Spinal cord (tissue), 10 donors: ENCODE measurements at places on chromosomes 3 and 15.
A peak's percentile ranks its signal among the peaks of the same experiment; 100 is the strongest.

DNA sequence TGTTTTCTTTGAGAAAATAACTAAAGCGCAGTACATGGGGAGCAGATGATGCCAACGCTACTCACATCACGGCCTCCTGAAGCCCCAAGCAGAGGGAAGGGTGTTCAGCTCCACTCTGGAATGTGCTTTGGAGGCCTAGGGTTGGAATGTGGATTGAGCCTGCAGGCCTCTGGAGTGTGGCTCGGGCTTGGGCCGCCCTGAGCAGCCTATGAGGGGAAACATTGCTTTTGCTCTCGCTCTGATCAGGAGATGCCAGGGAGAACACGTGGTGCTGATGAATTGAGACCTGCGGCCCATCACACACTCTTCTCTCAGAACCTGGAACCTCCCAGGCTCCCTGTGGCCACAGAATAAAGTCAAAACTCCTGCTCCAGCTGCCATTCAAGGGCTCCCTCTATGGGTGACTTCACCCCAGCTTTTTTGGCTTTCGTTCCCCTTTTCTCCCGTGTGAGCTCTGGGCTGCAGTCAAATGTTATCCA is 23.3 kb downstream of the CCDC13 start:
- H3K27ac ChIP-seq = no peak overlapping the region
- peaks cover 11% of the 10 kb centered on the region for H3K36me3 ChIP-seq
- peaks cover 43% of the 10 kb centered on the region for H3K4me1 ChIP-seq
- no peaks in the 10 kb centered on the region for H3K27me3 ChIP-seq
- DNase-seq = peak; percentile 50

- H3K4me3 ChIP-seq = no peak overlapping the region
- no peak overlapping the region for H3K27ac ChIP-seq
- H3K4me1 ChIP-seq = no peaks in the 10 kb centered on the region
- no peaks in the 10 kb centered on the region for H3K36me3 ChIP-seq
Observed at GRCh38 chr15:44082558-44083157, 112.4 kb downstream of the FRMD5 start.

GRCh38 chr15:90038632-90039095 is 37.5 kb downstream of the ZNF710 start:
- no peak overlapping the region for H3K4me3 ChIP-seq
- peaks cover 67% of the 10 kb centered on the region for H3K4me1 ChIP-seq
- H3K36me3 ChIP-seq = peaks cover 8% of the 10 kb centered on the region
- no peak for DNase-seq
- no peaks in the 10 kb centered on the region for H3K27me3 ChIP-seq

- no peak overlapping the region for H3K27ac ChIP-seq
- H3K4me1 ChIP-seq = no peaks in the 10 kb centered on the region
- H3K4me3 ChIP-seq = no peak overlapping the region
- H3K27me3 ChIP-seq = no peaks in the 10 kb centered on the region
- H3K36me3 ChIP-seq = no peaks in the 10 kb centered on the region
Observed at GRCh38 chr15:96442076-96442475, 111.6 kb downstream of the NR2F2 start.

GRCh38 chr15:65328506-65329287 is 24.2 kb downstream of the RNU5B-1 start:
- no peaks in the 10 kb centered on the region for H3K27me3 ChIP-seq
- DNase-seq = no peak
- H3K4me1 ChIP-seq = peaks cover 45% of the 10 kb centered on the region
- H3K27ac ChIP-seq = no peak overlapping the region

GRCh38 chr3:192011137-192011536 is 550.2 kb downstream of the PYDC2 start:
- no peak overlapping the region for H3K4me3 ChIP-seq
- no peak overlapping the region for H3K27ac ChIP-seq
- DNase-seq = no peak
- no peaks in the 10 kb centered on the region for H3K27me3 ChIP-seq
- no peaks in the 10 kb centered on the region for H3K36me3 ChIP-seq

DNA sequence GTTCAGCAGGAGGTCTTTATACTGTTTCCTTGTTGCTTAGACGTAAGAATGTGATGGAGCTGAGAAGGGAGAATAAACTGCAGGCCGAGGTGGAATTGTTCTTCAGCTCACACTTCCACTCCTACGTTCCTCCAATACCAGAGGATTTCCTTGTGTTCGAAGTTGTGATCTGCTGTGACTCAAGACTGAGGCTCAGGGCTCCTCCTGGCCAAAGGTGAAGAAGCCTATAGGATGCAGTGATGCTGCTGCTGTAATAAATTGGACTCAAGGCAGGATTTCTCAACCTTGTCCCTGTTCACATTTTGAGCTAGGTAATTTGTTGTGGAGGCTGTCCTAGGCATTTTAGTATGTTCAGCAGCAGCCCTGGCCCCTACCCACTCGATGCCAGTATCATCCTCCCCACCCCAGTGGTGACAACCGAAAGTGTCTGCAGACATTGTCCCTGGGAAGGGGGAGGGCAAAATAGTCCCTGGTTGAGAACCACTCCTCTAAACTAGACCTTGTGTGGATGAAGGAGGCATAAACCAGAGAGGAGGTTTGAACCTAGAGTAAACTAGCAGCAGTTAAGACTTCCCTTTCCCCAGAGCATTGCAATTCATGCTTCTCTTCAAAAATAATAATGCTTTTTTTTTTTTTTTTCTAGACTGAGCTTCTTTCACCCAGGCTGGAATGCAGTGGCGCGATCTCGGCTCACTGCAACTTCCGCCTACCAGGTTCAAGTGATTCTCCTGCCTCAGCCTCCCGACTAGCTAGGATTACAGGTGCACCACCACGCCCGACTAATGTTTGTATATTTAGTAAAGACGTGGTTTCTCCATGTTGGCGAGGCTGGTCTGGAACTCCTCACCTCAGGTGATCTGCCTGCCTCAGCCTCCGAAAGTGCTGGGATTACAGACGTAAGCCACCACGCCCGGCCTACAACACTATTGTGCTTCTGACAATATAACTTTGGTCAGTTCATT is 11.1 kb downstream of the RAP2B start:
- peaks cover 2% of the 10 kb centered on the region for H3K36me3 ChIP-seq
- DNase-seq = no peak
- H3K4me1 ChIP-seq = no peaks in the 10 kb centered on the region
- no peak overlapping the region for H3K27ac ChIP-seq
